ENCODE measurements at places on chromosomes 1 and 21.

DNA sequence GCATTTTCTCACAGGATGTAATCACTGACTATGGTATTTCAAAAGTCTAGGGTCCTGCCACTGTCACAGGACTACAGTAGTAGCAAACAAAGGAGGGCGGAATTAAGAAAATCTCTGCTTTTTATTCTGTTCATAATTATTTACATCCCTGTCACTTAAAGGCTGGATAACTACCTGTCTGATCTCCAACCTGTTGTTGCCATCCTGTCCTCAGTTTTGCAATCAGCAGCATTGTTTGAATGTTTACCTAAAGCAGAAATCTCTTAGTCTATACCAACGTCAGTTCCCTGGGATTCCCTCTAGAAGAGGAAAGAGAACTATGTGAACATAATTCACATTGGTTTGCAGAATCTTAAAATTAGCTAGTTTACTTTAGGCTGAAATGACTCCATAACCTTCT, 218.5 kb downstream of the PBX1 start:
- DNase-seq = no peak

GRCh38 chr1:181936768-181937581, 124.5 kb downstream of the ZNF648 start:
- peak; percentile 16 for DNase-seq

DNA sequence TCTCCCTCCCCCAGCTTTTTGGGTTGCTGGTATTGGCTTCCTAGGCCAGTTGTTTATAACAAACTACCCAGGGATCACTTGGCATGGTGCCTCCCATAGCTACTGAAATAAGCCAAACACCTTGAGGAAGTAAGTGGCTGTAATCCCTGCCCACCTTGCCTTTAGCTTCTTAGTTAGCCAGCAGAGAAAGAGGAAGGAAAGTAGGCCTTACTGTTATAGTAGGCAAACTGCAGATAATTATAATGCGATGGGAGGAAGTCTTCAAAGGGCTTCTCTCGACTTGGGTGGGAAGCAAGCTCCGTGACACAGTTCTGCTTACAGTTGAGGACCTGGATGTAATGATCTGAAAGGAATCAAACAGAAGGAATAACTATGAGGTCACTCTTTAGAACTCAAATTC, 8.2 kb downstream of the P3H1 start:
- DNase-seq = no peak

DNA sequence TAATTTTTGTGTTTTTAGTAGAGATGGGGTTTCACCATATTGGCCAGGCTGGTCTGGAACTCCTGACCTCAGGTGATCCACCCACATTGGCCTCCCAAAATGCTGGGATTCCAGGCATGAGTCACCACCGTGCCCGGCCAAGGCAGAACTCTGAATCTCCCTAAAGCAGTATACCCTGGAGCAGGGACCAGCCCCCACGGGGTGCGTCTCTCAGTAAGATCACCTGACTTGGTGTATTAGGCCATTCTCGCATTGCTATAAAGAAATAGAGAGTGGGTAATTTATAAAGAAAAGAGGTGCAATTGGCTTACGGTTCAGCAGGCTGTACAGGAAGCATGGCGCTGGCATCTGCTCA, 14.2 kb downstream of the DFFB start:
- no peak for DNase-seq

- no peak for DNase-seq
These were observed 6.7 kb upstream of the MPC2 start for GRCh38 chr1:167943541-167943940.

DNA sequence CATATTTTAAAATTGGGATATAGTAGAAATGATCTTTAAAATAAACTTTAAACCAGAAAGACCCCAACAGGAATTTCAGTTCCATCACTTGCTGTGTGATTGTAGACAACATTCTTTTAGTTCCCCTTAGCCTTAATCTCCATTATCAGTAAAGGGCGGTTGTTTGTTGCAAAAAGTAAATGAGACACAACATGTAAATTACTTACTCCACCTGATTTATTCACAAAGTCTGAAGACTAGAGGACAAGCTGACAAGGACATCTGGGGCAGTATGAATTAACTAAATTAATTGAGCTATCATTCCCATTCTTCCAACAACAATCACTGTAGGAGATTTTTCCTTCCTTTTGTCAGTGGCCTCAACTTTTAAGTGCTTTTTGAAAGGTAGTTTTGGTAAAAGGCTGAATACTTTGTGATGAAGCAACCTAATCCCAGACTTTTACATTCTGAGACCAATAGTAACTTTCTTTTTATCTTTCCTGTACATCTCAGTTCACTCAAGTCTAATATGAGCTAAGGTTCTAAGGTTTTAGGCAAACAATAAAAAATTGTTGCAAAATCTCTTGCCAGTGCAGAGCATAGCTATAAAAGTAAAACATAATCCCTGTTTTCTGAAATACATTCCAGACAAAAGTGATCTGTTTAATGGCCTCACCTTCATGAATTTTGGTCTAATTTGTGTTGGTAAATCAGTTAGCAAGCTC, 6.2 kb downstream of the SLC19A2 start:
- no peak for DNase-seq

DNA sequence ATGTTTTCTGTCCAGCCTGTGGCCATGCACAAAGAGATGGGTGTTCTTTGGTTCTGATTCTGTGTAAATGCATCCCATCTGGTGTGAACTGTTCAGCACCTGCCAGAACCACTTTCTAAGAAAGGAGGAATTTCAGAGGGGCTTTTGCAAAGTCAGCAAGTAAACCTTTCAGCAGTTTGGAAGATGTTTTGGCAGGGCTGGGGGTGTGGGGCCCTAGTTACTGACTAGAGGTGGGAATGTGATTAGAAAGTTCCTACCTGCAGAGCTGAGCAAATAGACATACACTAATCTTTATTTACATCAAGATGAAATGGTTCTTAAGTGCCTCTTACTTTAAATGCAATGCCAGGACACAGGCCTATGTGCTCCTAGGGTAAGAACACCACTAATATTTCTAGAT, 378.1 kb upstream of the USP24 start:
- DNase-seq = no peak

DNA sequence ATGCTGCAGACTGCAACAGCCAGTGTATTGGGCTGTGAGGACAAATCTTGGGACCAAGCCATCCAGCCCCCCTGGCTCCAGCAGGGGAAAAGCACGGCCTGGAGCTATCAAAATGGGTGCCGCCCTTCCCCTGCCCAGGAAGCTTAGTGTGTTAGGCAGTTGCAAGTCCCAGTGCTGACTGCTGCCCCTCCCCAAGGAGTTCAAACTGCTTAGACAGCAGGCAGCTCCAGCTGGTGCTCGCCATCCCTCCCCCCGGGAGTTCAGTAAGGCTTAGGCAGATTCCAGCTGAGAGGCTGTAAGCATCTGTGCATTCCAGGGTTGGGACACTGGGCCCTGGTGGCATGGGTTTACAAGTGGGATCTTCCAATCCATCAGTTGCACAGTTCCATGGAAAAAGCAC, 579.6 kb upstream of the NR5A2 start:
- no peak for DNase-seq

DNA sequence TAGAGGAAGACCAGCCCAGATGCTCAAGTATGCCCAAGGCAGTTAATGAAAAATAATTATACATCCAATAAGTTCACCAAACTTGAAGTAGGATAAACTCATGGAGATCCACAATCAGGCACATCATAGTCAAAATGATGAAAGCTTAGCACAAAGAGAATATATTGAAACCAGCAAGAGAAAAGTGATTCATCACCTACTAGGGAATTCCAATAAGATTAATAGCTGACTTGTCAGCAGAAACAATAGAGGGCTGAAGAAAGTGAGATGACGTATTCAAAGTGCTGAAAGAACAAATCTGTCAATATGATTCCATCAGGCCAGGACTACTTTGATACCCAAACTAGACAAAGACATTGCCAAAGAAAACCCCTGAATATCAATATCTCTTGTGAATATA, 251.7 kb upstream of the BEND5 start:
- no peak for DNase-seq

DNA sequence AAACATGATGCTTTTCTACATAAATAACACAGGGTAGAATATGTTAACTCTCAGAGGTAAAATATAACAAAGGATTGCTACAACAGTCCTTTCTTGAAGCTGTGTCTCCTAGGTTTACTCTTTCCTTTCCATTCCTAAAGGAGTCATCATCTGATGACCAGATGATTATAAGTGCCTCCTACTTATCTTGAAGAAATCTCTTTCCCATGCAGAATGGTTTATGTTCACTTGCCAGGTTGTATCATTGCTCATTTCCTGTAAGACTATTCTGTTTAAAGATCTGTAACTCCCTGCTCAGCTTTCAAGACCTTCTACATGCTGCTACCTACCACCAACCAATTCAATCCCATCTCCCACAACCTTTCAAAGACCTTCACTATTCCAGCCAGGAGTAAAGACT, 51.5 kb upstream of the PTCH2 start:
- no peak for DNase-seq

GRCh38 chr1:228272331-228272791, 64.5 kb downstream of the OBSCN start:
- no peak for DNase-seq

- DNase-seq = no peak
These were observed 114.1 kb downstream of the SIM2 start for GRCh38 chr21:36813052-36813451.

- no peak for DNase-seq
These were observed 3.4 kb downstream of the PRR9 start for GRCh38 chr1:153220606-153221303.

DNA sequence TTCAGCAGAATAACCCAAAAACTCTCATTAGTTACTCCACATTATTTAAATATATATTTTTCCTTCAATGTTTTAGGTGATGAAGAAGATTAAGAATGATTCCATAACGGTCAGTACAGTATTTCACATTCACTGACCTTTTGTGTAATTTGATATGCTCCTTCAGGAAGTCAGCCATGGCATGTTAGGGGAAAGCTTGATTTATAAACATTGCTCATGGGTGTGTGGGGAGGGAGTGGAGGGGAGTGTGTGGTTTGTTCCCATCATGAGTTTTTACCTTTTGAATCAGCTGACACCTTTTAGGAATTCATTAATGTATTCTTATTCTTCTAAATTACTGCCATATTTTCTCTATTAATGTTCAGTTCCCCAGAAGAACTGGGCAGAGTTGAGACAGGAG, 240.2 kb downstream of the ATG4C start:
- no peak for DNase-seq

DNA sequence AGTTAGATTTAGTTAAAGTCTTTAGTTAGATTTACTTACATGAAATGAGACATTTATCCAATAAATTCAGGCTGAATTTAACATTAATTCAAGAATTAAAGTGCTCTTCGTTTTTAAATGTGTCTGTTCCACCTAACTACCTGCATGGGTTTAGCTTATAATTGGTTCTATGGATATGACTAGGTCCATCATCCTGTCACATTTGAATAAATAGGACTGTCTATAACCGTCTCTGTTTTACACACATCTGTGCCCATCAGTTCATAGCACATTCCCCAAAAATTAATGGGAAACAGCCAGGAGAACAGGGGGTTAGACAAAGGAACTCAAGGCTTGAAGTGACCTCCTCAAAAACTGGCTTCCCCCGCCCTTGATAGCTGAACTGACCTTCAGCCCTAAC, 219.6 kb downstream of the MRPL39 start:
- DNase-seq = no peak

DNA sequence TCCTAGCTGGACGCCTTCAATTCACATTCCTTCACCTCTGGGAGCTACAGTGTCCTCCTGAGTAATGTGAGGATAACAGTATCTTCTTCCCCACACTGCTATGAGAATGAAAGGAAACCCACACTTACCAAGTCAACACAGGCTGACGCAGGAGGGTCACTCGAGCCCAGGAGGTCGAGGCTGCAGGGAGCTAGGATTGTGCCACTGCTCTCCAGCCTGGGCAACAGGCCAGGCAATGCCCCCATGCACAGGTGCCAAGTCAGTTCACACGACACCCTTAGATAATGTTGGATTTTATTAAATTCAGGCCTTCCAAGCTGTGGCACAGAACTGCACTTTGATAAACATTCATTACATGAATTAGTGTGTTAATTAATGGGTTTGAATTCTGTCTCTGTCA, 31.9 kb downstream of the MATN1 start:
- no peak for DNase-seq

DNA sequence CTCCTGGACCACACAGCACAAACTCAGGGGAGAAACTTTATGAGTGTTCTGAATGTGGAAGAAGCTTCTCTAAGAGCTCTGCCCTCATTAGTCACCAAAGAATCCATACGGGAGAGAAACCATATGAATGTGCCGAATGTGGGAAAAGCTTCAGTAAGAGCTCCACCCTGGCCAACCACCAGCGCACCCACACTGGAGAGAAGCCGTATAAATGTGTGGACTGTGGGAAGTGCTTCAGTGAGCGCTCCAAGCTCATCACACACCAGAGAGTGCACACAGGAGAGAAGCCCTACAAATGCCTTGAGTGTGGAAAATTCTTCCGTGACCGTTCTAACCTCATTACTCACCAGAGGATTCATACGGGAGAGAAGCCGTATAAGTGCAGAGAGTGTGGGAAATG, 22.5 kb downstream of the ZSCAN20 start:
- no peak for DNase-seq

DNA sequence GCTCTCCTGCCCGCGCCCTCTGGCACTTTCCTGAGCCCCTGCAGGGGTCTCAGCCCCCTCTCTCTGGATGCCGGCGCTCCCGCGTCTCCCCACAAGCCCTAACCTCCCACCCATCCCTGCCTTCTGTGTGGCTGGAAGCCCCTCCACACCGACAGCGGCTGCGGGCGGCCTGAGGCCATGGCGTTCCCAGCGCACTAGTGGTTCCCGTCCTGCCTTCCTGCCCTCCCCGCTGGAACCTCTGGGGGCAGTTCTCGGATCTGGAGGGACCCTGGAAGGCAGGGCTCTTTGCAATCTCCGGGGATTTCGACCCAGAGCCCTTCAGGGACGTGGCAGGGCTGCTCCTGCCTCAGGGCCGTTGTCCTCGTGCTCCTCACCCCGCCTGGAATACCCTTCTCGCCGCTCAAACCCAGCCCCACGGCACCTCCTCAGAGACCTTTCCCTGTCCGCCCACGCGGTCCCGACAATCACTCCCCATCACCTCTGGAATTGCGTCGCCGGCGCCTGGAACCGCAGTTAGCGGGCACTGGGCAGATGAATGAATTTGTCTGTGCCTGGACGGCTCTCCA, 493 bp upstream of the ESPN start:
- no peak for DNase-seq

GRCh38 chr1:9135073-9135836, 6.4 kb upstream of the GPR157 start:
- no peak for DNase-seq

GRCh38 chr1:198934426-198934825, 295.6 kb downstream of the PTPRC start:
- no peak for DNase-seq

DNA sequence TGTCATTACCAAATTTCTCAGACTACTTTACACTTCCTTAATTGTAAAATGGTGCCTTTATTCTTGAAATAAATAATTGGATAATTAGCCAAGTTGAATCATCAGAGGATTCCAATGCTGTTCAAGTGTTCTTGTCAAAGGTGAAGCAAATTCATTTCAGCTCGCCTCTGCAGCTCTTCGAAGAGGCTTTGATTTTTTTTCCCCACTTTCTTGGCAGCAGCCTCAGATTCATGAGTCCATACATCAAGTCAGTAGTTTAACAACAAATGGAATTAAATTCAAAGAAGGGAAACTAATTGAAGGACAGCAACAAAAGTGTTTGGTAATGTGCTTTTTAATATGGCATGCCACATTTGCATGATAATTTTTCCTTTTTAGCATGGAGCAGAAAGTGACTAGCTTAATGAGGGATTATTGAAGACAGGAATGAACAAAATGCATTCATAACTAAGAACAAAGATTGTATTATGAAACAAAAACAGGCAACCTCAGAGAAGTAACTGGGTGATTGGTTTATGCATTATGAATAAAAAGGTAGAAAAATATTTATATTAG, 239.0 kb downstream of the USH2A start:
- no peak for DNase-seq

GRCh38 chr1:181124291-181124751, 35.8 kb downstream of the IER5 start:
- no peak for DNase-seq

Data from stimulated activated CD4-positive, alpha-beta T cell treated with anti-CD3 and anti-CD28 coated beads, Interleukin-4, amount 100 ng/mL, for 1 hour (primary cell).